ENCODE measurements at places on chromosomes 2 and 18. TPM values are rescaled to one million over a fixed set of nuclear protein-coding genes. Genes with fewer than 3 reads are reported as not detected.

The INHA gene
- not detected for total RNA-seq

The EN1 gene
- not detected for total RNA-seq

The DNER gene
- total RNA-seq = 1.2 TPM

DNA sequence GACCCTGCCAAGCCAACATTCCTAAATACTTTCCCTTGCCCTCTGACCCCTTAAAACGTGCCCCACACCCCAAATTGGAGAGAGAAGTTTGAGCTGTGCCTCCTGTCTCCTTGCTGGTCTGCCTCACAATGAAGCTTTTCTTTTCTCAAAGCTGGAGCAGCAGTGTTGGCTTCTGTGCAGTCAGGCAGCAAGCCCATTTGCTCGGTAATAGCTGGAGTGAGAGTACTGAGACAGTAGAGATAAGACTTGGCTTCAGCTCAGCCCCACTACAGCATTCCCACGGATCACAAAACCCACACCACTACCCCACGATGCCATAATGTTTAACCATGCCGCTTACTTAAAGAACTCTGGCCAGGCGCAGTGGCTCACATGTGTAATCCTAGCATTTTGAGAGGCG, 73.0 kb downstream of the NCAPH start:
- DNase-seq = no peak

Data from ascending aorta (tissue), 2 donors.